ENCODE measurements at places on chromosomes 16 and 17.

DNA sequence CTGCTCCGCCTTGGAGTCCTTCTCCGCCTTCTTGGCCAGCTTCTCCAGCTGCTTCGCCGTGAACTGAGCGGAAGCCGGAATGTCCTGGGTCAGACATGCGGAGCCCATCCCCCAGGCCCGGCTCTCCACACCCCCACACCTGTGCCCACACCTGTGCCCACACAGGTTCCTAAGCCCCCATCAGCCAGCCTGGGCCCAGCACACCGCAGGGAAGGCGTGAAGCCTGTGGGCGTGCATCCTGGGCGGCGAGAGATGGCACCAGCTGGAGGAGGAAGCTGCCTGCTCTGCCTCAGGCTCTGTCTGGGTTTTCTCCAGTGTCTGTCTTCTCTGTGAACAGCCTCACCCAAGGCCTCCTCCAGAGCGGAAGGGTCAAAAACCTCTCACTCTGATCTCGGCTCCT, 5.9 kb downstream of the CHMP1A start:
- no peak for DNase-seq

DNA sequence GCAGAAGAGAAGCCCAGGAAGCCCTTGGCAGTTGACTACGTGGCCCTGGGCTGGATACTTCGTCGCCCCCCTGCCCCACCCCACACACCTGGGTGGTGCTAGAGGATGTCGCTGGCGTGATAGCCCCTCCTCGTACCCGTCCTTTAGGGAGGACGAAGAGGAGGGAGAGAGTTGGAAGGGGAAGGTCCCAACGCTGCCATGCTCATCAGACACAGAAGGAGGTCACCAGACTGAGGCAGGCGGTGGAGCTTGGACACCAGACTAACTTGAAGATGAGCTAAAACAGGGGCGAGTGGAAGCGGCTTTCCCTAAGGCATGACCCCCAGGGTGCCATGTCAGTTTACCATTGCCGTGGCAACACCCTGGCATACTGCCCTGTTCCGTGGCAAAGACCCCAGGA, 11.0 kb downstream of the AIPL1 start:
- DNase-seq = no peak

DNA sequence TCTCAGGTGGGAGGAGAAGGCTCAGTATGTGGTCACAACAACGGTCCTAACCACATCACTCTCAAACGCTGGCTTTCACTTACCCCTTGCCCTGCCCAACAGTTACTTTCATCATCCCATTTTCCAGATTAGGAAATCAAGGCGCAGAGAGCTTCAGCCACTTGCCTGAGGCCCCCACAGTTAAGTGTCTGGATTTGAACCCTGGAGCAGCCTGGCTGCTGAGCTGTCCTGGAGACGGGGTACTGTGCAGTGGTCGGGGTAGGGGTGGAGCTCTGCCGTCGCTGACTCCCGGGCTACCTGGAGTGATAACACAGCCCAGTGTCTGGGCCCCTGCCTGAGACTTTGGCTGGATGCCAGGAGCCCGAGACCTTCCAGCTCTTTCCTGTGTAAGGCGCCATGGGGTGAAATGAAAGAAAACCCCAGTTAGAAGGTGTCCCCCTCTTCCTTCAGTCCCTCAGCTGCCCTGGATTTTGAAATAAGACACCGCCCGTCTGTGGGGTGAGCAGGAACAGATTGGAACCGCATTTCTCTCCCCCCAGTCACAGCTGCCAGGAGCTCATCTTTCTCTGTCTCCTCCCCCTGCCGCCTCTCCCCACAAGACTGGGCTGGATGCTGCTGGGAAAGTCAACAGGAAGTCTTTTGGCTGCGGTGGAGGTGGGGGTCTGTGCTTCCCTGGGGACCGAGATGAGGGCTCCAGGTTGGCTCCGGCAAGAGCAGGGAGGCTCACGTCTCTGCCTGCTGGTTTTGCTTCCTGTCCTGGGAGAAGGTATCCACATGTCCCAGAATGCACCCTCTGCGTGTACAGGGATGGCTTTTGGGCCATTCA, 280.2 kb downstream of the SEC14L1 start:
- DNase-seq = no peak

GRCh38 chr16:28192806-28193529, 18.8 kb downstream of the XPO6 start:
- no peak for DNase-seq

DNA sequence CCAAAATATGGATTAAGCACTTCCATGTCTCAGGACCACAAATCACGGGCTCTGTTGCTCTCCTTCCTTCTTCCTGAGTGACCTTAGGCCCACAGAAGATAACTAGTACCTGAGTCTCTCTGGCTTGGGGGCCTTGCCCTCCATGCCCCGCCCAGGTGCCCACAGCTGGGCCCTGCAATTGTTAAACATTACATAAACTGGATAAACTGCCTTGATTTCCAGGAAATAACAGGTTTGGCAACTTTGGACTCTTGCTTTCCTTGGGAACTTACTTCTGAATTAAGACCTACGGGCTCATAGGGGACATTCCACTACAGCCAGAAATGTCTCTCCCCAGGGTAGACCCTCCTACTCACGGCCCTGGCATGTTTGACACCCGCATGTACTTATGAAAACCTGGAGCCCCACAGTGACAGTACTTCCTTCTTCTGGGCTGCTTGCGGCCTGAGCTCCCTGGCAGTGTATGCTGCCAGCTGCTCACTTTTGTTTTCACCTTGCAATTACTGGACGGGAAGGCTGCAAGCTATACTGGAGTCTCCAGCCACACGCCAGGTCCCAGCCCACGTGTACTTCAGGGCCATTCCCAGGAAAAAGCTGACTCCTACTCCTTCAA, 2.3 kb upstream of the UBALD2 start:
- no peak for DNase-seq

DNA sequence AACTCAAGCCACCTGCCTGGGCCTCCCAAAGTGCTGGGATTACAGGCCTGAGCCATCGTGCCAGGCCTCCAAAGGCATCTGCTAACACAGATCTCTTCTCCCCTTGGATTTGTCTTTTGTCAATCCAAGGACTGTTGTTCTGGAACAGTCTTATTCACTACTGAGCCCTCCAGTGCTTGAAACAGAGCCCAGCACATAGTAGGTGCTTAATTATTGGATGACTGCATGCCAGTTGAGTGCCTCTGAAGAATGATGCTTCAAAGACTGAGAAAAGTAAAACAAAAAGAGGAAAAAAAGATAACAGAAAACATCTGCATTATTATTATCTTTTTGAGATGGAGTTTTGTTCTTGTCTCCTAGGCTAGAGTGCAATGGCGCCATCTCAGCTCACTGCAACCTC, 1.7 kb upstream of the CRISPLD2 start:
- no peak for DNase-seq

DNA sequence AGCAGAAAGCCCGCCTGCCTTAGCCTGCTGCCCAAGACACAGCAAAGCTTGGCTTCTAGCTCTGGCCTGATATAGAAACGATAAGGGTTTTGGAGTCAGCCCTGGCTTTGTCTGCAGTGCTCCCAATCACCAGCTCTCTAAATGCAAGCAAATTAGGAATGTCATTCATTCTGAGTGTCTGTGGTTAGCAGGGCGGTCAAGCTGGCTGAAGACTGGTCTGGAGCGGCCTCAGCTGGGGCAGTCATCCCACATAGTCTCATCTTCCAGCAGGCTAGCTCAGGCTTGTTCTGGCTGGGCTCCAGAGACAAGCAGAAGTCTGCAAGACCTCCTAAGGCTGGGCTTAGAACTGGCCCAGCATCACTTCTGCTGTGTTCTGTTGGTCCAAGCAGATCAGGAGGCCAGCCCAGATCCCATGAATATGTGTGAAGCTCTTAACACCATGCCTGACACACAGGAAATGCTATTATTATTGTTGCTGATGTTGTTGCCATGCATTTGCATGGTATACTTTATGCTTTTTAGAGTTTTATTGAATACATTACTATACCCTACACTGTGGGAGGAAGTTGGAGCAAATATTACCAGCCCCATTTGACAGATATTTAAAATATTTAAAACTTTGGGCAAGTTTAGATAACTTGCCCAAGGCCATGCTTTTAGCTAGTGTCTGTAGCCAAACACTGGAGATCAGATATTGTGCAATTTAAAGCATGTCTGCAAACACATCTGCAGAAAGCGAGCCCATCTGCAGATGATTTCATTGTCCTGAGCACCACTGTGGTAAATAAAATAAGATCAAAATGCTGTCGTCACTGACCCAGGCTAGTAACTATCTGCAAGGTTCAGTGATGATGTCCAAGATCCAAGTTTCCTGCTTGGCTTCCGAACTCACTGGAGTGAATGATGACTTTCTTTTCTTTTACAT, 24.8 kb downstream of the TMC7 start:
- DNase-seq = peak; percentile 63

- DNase-seq = no peak
Measured at GRCh38 chr16:27720731-27721530, 171.0 kb downstream of the KATNIP start.

GRCh38 chr17:51427856-51428255, 167.5 kb downstream of the UTP18 start:
- DNase-seq = no peak

DNA sequence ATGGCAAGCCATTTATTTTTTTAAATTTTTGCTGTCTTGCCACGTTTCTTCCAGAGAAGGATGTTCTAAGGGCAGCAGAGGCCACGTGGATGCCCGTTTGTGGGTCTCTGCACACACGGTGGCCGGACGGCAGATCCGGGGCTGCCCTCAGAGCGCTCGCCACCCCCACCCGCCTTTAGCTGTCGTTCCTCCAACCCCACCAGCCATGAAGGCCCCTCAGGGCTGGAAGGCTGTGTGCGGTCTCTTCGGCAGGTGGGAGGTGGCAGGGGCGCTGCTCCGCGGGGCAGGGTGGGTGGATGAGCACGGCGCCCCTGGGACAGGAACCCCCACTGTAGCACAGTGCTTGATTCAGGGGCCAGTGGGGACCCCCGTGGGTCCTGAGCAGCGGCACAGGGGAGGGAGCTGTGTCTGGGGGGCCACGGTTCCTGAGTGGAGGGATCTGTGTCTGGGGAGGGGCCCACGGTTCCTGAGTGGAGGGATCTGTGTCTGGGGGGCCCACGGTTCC, 49.7 kb downstream of the ZFPM1 start:
- DNase-seq = no peak

- no peak for DNase-seq
Measured at GRCh38 chr17:58088624-58089023, 5.4 kb downstream of the DYNLL2 start.

GRCh38 chr16:65634291-65634690, 512.4 kb upstream of the CDH11 start:
- DNase-seq = no peak
